ENCODE measurements at places on chromosomes 7 and 10.

GRCh38 chr7:14201353-14201752, 211.9 kb upstream of the ETV1 start:
- DNase-seq, result no peak

- DNase-seq, result peak; percentile 70
Measured at GRCh38 chr10:71838264-71839211, 12.5 kb downstream of the PSAP start.

DNA sequence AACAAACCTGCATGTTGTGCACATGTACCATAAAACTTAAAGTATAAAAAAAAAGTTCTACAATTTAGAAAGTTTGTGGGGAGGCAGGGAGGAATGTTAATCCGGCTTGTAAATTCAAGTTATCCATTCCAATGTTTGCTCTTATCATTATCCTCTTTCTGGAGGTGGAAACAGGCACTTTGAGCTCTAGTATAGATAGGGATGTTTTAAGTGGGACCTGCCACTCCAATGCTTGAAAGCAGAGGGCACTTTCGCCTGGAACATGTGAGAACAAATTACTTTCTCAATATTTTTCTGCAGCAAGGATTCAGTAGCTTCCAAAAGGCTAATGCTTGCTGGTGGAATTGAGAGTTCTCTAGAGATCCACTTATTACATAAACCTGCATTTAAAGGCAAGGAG, 45.6 kb downstream of the FEZF1 start:
- DNase-seq, result no peak

GRCh38 chr7:99379043-99379577, 4.6 kb downstream of the ARPC1B start:
- peak; percentile 88 for DNase-seq

DNA sequence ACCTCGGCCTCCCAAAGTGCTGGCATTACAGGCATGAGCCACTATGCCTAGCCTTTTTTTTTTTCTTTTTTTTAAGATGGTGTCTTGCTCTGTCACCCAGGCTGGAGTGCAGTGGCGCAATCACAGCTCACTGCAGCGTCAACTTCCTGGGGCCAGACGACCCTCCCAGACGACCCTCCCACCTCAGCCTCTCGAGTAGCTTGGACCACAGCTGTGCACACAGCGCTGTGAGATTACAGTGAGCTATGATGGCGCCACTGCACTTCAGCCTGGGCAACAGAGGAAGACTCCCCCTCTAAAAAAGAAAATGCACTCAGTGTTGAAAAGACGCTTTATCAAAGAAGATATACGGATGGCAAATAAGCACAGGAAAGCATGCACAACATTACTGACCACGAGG, 16.5 kb upstream of the WIPI2 start:
- no peak for DNase-seq

- DNase-seq, result peak; percentile 95
Measured at GRCh38 chr7:47783456-47784223, 164.6 kb downstream of the PKD1L1 start.

DNA sequence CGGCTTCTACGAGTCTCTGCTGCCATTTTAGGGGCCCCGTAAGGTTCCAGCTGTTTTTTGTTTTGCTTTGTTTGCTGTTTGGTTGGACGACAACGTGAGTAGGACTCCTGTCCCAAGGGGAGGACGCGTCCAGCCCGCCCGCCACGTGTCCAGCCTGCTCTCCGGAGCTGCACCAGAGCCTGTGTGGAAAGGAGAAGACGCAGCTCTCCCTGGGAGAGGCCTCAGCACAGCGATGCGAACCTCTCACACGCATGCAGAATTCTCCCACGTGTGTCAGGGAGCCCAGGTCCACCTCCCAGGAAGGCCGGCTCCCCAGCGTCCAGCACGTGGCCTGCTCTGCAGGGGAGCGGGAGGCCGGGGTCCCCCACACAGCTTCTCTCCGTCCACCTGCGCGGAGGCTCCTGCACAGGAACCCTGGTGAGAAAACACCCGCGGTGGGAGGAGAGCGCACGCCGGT, 36.4 kb upstream of the DNAJB6 start:
- no peak for DNase-seq

DNA sequence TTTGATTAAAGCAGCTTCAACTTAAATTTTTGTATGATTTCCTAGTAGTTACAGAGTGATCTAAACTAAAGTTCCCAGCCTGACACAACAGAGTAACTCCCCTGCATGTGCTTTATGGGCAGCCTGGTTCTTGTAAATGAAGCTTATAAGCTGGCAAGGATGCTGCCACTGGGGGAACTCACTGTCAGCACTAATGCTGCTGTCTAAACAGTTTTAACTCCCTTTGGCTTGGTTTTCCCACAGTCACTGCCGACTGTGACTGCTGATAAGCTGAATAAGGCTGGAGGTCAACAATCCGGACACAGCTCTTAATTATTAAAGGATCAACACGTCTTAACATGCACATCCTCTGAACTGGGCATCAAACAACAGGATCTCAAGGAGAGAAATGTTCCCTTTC, 130.1 kb downstream of the OTUD1 start:
- no peak for DNase-seq

GRCh38 chr10:5041471-5042023, 37.9 kb upstream of the AKR1C2 start:
- DNase-seq, result no peak

GRCh38 chr7:26337232-26337865, 45.7 kb downstream of the SNX10 start:
- DNase-seq, result no peak

DNA sequence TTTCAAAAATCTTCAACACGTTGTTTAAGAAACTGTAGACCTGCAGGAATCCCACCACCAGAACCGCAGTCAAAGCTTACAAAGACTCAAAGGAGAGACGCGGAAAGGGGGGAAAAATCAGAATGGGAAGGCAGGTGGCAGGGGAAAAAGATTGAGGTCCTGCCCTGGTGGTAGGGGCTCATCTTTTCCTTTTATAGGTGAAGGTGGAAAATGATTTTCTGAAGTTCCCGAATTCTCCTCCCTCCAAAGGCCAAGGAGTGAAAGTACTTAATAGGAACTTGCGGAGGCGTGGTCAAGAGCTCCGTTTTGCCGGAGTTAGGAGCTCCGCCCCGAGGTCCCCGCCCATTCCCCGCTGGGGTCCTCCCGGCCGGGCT, 724 bp downstream of the BBIP1 start:
- DNase-seq, result peak; percentile 97

GRCh38 chr7:51033727-51034520, 251.2 kb upstream of the GRB10 start:
- no peak for DNase-seq

GRCh38 chr7:48962821-48963505, 38.6 kb downstream of the CDC14C start:
- no peak for DNase-seq

DNA sequence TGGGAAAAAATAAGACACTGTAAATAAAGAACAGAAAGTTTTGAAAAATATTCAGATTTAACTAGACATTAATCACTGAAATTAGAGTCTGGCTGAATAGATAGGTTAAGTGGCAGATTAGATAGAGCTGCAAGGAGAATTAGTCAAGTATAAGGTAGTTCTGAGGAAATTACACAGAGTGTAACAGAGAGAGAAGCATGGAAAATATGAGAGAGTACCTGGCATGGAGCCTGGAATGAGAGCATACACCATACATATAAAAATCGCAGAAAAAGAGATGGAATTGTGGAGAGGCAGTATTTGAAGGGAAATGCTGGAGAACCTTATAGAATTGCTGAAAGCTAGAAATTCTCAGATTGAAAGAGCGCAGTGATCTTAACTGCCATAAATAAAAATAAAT, 46.9 kb downstream of the ZNRF2 start:
- DNase-seq, result no peak

GRCh38 chr10:123425680-123426079, 240.5 kb upstream of the GPR26 start:
- DNase-seq, result no peak

GRCh38 chr10:283916-284356, 148.7 kb downstream of the ZMYND11 start:
- no peak for DNase-seq
